ENCODE measurements at places on chromosomes 11 and 22.

GRCh38 chr11:12162652-12163051 is 52.3 kb downstream of the MICAL2 start:
- DNase-seq = no peak

DNA sequence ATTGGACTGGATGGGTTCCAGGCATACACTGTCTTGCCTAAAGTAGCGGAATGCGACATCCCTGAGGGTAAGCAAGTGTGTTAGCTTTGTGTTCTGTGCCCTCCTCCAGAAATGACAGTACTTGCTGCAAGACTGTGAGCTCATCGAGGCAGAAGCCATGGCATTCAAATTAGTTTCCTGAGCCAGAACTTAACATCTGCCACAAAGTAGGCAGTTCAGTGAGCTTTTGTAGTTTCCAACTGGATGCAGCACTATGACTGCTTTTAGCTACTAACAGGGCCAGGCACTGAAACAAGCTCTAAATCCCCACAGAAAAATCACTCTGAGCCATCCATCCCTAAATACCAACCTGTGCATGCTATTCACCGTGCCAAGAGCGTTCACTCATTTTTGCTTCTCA is 1.2 kb upstream of the FAR1 start:
- DNase-seq = peak; percentile 48

DNA sequence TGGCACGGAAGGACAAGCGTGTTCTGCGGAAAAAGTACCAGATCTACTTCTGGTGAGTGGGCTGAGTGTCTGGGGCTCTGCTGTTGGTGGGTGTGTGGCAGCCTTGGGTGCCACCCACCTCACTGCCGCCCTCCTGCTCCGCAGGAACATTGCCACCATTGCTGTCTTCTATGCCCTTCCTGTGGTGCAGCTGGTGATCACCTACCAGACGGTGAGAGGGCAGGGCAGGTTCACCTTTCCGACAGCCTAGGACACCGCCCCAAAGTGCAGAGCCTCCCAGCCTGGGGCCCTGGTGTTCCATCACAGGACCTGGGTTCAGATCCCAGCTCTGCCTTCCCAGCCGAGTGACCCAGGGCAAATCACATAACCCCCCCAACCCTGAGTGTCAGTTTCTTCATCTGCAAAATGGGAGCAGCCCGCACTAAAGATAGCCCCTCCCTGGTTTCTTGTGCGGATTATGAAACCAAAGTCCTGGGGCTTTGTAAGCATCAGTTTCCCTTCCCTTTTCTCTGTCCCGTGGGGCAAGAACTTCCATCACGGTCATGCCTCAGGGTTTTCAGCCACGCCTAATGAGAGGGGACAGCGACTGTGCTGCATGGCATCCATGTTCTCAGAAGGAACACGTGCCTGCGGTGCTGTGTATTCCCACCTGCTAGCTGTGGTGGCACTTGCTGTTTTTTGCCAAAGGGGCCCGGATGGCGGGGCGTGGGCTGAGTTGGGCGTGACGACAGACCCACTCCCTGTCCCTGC is 9.8 kb upstream of the TAGLN start:
- DNase-seq = peak; percentile 34

- DNase-seq = no peak
These were observed 2.4 kb downstream of the TEF start for GRCh38 chr22:41384128-41384527.
